Hematopoietic multipotent progenitor cell treated with erythropoietin and hydrocortisone succinate and interleukin-3 and kit ligand, for 6 days (in vitro differentiated cells): ENCODE measurements at places on chromosomes 2 and 18.

DNA sequence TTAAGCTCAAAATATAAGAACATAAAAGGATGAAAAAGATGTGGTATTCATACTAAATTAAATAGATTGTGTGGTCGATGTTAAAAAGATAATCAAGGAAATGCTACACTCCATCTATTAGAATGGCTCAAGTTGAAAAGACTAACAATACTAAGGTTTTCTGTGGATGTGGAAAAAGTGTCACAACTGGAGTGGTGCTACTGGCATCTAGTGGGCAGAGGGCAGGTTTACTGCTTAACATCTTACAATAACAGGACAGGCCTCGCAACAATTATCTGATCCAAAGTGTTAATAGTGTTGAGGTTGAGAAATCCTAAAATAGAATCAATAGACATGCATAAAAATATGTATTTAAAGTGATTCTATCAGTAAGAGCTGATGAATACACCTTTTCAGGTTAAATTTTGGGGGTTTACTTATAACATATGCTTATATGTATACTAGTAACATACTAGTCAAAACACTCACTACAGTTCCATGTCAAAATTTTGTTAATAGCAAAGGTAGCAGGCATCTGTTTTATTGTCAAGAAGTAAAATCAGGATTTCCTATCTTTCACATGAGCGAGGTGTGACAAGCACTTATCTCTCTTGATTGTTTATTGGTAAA lies 91.5 kb upstream of the TMEFF2 start:
- peak; percentile 56 for DNase-seq

DNA sequence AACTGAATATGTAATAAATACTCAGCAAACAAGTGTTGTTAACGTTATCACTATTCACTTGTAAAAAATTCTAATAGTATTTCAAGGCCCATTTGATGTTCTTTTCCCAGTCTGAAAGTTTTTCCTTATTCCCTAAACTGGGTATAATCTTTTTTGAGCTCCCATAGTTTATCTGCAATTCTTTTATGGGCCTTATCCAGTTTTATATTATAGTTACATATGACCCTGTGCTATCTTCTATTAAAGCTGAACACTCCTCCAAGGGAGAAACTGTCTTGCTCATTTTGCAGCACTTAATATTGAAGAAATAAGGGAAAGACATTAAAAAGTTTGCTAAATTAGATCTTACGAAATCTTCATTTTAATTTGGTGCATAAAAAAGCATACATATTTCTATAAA lies 13.9 kb downstream of the PELI1 start:
- no peak for DNase-seq

GRCh38 chr2:151437630-151438029 lies 27.9 kb downstream of the RIF1 start:
- peak; percentile 72 for DNase-seq

GRCh38 chr2:19187323-19188020 lies 171.0 kb downstream of the OSR1 start:
- DNase-seq = no peak

GRCh38 chr2:27628767-27629709 lies at the start of the genes CCDC121 and GPN1:
Gene CCDC121, minus strand, starts transcription at chr2:27629012. Its CDS starts 1,213 bp downstream, at chr2:27627799.
Gene GPN1, plus strand, starts transcription at chr2:27629050. Its CDS starts 9 bp downstream, at chr2:27629059.
- peak; percentile 98 for DNase-seq

DNA sequence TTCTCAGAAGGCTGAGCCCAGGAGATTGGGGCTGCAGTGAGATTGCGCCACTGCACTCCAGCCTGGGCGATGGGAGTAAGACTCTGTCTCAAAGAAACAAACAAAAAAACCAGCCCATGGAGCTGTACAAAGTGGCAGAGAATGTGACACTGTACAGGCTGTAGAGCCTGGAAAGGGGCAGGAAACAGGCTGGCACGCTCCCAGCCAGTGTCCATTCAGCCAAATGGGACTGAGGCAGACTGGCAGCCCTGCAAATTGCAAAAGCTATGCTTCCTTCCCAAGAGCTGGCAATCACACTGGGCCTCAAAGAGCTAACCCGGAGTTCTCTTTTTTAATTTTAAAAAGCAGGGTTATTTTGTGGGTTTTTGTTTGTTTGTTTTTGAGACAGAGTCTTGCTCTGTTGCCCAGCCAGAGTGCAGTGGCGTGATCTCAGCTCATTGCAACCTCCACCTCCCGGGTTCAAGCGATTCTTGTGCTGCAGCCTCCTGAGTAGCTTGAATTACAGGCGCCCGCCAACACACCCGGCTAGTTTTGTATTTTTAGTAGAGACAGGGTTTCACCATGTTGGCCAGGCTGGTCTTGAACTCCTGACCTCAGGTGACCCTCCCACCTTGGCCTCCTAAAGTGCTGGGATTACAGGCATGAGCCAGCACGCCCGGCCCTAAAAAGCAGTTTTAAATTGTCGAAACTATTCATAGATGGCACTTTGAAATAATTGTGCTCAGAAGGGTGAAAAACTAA lies 42.8 kb downstream of the SCRN3 start:
- no peak for DNase-seq

GRCh38 chr2:11056614-11057013 lies 98.7 kb upstream of the SLC66A3 start:
- no peak for DNase-seq

DNA sequence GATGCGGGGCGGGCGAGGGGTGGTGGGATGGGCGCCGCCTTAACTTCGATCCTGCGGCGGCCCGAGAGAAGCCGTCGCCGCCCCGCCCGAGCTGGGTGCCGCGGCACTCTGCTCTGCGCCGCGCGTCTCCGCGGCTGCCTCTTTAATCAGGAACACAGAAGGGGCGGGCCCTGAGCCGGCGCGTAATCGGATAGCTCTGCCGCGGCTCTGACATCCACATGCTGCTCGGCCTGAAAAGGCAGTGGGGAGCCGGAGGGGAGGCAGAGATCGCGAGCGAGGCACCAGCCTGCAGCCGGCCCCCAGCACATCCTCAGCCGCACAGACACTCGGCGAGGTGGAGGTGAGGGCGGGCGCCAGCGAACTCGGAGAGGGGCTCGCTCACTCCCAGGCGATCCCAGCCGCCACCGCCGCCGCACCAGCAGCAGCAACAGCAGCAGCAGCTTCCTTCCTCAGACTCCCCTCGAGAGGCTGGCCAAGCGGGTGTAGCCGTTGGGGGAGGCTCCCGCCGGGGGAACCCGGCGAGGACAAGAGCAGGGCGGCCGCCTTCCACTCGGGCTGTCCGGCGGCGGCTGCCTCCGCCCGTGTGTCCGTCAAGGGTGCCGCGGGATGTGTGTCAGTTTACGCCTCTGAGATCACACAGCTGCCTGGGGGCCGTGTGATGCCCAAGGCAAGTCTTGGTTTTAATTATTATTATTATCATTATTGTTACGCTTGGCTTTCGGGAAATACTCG lies at the start of gene NRP2:
NRP2 (plus strand) TSS at position 263 of the 732 bp plus-strand sequence. CDS start 790 bp downstream, outside the sequence.
- DNase-seq = peak; percentile 80

DNA sequence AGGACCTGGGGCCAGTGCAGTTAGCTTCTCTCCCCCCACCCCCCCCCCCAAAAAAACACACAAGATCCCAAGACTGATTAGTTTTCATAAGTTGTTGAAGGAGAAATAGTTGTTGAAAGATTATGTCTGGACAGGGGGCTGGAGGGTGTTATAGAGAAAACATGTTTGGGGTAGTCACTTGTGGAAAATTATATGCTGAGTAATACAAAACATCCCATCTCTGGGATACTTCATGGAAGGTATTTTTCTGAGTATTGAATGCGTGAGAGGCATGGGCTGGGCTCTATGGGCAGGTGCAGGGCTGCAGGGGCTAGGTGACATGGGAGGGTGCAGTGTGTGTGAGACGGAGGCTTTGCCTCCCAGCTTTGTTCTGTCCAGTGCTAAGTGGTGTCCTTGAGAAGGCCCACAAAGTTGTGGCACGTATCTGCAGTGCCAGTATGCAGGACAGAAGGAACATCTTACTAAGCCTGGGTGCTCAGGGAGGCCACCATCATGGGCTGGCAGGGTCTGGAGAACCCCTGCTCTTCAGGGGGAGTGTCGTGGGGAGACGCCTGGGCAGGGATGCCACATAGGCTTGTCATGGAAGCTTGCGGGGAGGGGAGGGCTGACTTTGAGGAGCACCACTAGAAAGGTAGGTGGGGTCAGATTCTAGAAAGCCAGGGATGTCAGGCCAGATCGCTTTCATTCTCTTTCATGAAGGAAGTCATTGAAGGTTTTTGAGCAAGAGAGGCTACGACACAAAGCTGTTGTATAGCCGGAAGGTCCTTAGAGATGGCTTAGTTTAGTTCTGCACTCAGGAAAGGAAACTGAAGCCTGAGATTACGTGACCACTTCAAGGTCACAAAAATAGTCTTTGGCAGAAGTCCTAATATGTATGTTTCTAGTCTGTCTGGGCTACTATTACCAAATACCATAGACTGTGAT lies 232.0 kb downstream of the LDLRAD4 start:
- DNase-seq = no peak

DNA sequence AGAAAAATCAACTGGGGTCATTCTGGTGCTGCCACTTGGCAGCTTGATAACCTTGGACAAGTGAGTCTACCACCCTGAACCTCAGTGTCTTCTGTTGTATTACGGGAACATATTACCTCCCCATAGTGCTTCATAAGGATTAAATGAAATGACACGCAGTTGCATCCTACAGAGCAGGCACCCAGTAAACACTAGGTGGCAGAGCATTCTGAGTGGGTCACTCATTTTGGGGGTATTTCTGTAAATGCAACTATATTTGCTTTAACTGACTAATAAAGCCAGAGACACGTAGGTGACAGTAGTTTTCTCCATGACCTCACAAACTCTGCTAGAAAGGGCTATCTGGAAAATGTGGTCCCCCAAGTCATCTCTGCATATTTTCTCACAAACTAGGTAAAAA lies 4.7 kb downstream of the CD226 start:
- peak; percentile 6 for DNase-seq

- DNase-seq = no peak
Measured at GRCh38 chr2:195595825-195596224, 61.2 kb upstream of the SLC39A10 start.

DNA sequence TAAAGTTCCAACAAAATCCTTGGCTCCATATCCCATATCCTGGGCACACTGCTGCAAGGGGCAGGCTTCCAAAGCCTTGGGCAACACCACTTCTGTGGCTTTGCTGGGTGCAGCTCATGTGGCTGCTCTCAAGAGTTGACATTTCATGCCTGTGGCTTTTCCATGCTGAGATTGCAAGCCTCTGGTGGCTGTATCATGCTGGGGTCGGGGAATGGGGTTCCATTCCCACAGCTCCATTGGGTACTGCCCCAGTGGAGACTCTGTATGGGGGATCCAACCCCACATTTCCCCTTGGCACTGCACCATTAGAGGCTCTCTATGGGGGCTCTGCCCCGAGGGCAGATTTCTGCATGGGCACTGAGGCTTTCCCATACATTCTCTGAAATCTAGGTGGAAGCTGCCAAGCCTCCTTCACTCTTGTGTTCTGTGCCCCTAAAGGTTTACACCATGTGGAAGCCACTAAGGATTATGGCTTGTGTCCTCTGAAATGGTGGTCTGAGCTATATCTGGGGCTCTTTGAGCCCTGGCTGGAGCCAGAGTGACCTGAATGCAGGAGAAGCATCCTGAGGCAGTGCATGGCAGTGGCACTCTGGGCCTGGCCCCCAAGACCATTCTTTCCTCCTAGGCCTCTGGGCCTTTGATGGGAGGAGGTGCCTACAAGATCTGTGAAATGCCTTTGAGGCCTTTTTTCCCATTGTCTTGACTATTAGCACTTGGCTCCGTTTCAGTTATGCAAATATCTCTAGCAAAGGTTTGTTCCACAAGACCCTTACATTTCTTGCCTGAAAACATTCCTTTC lies 107.9 kb downstream of the PTGR3 start:
- DNase-seq = no peak

- peak; percentile 7 for DNase-seq
Measured at GRCh38 chr2:13260402-13260801, 543.7 kb downstream of the TRIB2 start.

GRCh38 chr18:9615280-9615797 lies 980 bp upstream of the PPP4R1 start:
- DNase-seq = no peak

- no peak for DNase-seq
Measured at GRCh38 chr18:63539904-63540510, 2.2 kb upstream of the SERPINB12 start.

GRCh38 chr2:68302281-68302875 lies 17.4 kb downstream of the CNRIP1 start:
- peak; percentile 79 for DNase-seq

DNA sequence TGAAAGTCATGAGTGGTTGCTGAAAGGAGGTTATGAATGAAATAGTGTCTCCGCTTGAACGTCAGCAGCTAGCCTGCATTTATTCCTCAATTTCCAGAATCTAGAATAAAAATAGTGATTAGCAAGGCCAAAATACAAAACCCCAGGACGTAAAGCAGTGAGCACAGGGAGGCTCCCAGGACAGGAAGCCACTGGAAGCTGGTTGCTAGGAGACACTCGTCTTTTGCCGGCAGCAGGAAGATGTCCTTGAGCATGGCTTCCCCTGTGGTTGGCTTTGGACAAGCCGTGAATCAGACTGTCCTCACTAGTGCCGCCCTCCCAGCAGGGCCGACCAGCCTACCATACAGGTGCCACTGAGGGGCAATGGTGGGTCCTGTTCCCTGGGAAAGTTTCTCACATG lies 374.4 kb downstream of the MTX2 start:
- no peak for DNase-seq

DNA sequence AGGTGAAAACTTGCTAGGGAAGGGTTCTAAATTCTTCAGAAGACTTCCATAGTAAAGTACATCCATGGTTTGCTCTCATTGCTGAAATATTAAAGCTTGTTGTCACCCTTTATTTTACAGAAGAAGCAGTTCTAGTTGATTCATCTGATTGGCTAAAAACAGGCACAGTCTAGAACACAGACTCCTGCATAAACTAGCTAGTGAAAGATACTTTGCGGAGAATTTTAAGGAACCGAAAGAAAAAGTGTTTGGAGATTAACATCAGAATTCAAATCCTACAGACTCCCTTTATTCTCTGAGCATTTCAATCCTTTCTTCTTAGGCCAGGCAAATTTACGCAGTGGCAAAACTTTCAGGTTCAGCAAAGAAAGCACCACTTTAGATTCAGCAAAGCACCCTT lies 1076.5 kb upstream of the ZEB2 start:
- DNase-seq = no peak

GRCh38 chr18:63890237-63890949 lies 2.9 kb downstream of the SERPINB2 start:
- peak; percentile 34 for DNase-seq

DNA sequence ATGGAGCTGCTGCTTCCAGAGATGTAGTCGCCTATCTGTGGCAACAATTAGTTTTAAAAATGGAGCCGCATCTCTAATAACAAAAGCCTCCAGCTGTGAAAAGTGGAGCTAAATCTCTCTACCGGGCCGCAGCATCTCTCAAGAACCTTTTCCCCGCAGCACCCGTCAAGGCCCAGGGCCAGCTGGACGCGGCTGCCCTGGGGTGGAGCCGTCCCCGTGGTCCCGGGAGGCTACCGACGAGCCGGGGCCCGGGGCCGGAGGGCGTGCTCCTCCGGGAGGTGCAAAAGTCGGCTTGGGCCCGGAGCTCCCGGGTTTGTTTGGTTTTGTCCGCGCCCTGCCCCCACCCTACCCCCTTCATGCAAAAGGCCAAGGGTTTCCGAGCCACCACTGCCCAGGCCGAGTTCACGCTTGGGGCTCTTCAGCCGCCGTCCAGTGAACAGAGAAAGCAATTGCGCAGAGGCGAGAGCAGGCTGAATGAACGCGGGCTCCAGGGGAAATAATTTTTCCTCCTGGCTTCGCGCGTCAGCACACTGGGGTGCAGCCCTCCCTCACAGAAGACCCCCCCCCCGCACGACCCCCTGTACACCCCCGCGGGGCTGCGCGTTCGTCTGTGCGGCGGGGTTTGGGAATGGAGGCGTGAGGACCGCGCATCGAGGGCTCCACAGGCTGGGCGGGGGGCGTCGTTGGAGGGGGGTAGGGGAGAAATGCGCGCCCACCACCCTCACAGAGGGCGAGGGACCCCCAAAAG lies 557 bp upstream of the GREB1L start:
- no peak for DNase-seq
